ENCODE measurements at places on chromosomes 7 and 10. TPM values are rescaled to one million over a fixed set of nuclear protein-coding genes. Genes with fewer than 3 reads are reported as not detected.
A peak's percentile ranks its signal among the peaks of the same experiment; 100 is the strongest.

GRCh38 chr7:137633133-137633532 is 213.6 kb downstream of the DGKI start:
- DNase-seq = no peak

- DNase-seq = no peak
These were observed 458 bp downstream of the COX15 start for GRCh38 chr10:99731306-99732032.

DNA sequence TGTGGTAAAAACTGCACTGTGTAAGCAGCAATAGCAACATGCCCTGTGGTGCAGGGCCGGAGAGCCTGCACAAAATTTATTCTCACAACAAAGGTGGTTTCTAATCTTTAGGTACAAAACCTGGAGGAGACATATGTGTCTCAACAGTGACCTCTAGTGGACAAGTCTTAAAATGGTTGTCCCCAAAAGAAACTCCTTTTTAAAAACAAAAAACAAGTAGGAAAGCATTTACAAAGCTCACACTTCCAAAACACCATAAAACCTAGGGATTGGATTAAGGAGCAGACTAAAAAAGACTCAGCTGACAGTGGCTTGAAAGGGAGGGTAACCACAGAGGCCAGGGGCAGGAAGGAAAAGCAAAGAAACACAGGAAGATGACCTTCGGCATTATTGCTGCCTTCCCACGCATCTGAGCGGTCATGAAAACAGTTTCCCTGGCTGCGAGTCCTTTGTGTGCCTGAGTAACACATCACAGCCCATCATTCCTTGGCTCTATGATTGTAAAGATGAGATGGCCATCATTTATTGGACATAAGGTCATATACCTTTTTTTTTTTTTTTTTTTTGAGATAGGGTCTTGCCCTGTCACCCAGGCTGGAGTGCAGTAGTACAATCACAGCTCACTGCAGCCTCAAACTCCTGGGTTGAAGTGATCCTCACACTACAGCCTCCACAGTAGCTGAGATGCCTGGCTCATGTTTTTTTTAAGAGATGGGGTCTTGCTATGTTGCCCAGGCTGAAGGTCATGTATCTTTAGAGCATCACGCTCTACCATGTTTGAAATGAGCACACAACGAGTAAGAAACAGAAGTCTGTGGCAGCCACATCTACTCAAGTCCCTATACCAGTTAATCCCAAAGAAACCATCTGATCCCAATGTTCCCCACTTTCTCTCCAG is 39.5 kb downstream of the RSU1 start:
- peak; percentile 21 for DNase-seq

GRCh38 chr7:28136420-28136819 is 44.2 kb downstream of the JAZF1 start:
- DNase-seq = no peak

- DNase-seq = no peak
These were observed 1.2 kb upstream of the PLXNA4 start for GRCh38 chr7:132577206-132578049.

- DNase-seq = no peak
These were observed 38.3 kb downstream of the LYZL2 start for GRCh38 chr10:30591249-30591670.

GRCh38 chr10:12822126-12822892 is 179.2 kb downstream of the CCDC3 start:
- no peak for DNase-seq

DNA sequence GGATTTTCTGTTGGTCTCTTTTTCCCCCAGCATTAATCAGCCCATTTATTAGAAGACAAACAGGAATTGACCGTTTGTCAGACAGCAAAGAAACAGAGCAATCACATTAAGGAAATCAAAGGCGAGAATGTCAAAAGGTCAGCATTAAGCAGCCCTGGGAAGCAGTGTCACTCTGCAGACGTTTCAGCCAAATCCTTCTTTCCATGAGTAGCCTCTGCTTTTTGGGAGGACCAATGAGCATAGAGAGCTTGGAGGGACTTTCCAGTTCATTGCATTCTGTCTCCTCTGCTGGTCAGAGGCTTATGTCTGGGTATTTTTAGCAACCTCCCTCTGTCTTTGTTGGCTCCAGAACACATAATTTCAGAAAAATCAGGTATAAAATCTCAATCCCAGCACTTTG is 481.4 kb downstream of the GALNT17 start:
- no peak for DNase-seq

DNA sequence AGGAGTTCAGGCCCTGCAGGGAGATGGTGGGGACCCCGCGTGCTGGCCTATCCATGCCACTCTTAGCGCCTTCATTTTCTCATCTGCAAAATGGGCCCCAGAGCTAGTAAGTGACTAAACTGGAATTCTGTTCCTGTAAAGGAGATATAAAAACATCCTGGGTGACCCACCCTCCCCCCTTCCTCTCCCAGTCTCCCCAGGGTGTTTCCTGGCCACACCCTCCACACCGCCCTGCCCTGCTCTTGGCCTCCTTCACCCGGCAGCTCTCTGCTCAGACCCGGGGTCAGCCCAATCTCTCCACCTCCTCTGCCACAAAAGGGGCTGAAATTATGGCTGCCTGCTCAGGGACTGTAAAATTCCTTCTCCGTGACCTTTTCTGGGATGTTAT is 70.7 kb downstream of the C10orf105 start:
- no peak for DNase-seq

- DNase-seq = no peak
These were observed 162.1 kb downstream of the NRG3 start for GRCh38 chr10:82037076-82037475.

DNA sequence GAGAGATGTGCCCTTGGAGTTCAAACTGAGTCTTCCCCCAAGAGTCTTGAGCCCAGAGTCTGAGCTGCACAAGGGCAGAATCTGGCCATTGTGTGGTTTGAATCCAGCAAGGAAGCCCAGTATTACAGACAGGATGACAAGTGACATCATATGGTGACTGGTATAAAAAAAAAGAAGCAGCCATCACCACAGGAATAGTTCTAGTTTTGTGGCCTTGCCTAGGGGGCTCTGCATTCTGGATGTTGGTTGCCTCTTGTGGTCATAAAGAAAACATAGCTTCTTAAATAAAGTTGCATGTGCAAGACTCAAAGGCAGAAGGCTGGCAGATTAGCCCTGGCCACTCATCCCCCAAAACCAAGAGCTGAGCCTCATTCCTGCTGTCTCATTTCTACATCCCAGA is 16.8 kb upstream of the LRRC72 start:
- DNase-seq = no peak

GRCh38 chr7:106484562-106484961 is 176.4 kb downstream of the CCDC71L start:
- peak; percentile 64 for DNase-seq

DNA sequence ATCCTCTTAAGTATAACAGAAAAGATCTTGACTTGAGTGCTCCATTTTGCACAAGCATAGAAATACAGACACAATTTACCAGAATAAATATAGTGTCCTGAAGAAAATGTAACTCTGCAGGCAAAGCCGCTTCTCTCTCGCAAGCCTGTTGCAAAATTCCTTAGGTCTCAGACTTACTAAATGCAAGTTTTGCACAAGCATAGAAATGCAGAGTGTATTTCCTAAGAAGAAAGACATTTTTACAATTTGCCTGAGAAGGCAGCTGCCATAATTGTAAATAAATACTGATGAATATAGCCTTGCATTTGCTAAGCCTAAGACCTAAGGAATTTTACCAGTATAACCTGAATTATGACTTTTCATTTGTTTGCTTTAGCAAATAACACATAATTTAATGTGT is 67.1 kb downstream of the AGMO start:
- no peak for DNase-seq

GRCh38 chr7:137981668-137982067 is 20.2 kb downstream of the CREB3L2 start:
- DNase-seq = no peak

GRCh38 chr7:132080967-132081668 is 495.2 kb downstream of the PLXNA4 start:
- no peak for DNase-seq

DNA sequence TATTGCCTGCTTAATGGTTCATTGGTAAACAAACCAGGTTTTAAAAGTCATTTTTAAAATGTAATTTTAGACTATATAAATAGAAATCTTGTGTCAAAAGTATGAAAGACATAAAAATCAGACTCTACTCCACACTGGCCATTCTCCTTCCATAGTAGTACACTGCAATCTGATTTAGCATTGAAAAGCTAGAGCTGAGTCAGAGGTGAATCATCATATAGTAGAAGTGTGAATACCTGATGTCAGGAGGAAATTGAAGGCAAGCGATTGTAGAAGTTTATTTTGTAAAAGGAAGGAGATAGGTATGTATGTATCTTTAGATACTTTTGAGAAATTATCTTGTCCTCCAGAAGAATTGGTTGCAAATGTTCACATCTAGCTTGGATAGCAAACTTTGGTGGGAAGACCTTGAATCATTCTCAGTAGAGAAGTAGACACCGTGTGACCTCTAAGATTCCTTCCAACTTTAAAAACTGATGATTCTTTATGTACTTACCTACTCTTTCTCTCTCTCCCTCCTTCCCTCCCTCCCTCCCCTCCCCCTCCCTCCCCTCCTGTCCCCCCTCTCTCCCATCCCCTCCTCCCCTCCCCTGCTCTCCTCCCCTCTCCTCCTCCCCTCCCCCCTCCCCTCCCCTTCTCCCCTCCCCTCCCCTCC is 88.1 kb downstream of the BTAF1 start:
- DNase-seq = peak; percentile 50

DNA sequence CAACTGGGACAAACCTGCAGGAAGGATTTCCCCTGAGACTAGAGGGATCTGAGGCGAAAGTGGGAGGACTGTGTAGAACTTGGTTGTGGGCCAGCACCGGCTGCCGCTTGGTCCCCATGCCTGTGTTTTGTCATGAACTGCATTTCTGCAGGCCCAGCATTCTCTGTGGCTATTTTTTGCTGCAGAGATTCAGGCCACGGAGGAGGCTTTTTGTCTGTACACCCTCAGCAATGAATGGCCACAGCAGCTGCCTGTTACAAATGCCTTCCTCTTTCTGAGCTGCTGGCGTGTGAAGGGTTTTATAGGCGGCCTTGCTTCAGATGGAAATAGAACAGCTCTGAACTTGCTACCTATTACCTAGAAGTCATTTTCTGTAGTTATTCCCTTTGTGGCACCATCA is 164.4 kb downstream of the SH2D4B start:
- no peak for DNase-seq

DNA sequence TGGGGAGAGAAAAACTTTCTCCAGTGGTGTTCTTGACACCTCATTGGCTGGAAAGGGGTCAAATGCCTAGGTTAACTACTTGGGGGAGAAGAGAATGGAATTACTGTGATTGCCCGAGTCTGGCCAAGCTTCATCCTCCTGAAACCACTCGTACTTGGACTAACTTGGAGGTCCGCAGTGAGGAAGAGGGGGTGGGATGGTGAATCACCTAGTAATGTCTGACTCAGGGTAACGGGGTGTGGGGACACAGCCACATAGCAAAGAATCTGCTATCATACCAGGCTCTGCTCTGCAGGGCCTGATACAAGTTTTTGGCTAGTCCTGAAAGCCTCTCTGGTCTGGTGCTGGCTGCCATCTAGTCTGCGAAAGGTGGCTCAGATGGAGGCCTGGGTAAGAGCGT is 190.9 kb downstream of the RPS24 start:
- DNase-seq = no peak

DNA sequence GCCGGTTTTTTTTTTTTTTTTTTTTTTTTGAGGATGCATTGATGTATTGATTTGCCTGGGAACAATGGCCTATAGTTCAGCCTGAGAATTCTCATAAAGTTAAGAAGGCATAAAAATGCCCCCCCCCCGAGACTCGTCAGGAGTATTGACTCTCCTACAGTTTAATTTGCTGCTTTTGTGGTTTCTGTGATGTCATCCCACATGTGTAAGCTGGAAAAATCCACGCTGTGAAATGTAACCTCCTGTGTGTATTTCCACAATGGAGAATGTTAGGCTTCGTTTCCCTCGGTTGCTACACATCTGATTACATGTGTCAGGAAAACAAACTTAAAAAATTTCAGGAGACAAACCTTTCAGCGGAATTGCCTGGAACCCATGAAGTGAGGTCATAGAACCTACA is 117.9 kb downstream of the FANK1 start:
- peak; percentile 86 for DNase-seq

- no peak for DNase-seq
These were observed 38.3 kb downstream of the NRCAM start for GRCh38 chr7:108417926-108418325.

- no peak for DNase-seq
These were observed 1308.2 kb downstream of the GATA3 start for GRCh38 chr10:9362721-9363120.

DNA sequence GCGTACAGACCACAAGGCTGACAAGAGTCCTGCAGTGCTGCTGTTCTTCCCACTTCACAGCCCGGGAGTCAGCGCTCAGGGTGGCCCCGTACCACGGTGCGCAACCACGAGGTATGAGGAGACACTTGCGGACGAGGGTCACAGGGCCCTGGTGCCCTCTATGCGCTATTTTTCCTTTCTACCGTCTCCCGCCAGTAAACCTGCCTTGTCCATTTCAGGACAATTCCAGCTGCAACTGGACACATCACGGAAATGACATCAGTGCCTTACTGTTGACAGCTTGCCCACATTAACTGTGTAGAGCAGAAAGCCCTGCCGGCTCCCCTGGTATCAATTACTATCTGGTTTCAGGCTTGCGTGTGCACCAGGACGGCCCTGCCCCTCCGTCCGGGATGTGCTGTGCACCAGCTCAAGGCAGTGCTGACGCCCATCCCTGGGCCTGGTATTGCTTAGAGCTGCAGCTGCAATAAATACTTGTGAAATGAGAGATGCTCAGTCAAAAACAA is 65.1 kb downstream of the ZRANB1 start:
- DNase-seq = no peak

GRCh38 chr10:86287110-86287793 is 79.3 kb downstream of the GRID1 start:
- DNase-seq = no peak

DNA sequence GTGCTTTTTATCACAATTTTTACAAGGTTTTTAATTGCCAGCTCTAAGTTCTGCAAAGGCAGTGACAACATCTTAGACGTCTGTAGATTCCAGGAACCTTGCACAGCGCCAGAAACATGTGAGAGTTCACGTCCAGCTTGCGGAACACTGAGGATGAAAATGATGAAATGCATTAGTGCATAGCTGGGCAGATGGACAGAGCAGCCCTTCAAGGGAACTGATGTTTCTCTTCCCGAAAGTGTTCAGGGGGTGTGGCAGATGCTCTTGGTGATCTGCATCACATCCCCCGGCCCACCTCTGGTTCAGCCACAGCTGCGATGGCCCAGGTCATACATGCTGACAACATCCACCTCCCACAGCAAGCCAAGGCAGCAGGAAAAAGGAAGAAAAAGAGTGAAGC is 40.9 kb downstream of the ITIH5 start:
- DNase-seq = no peak

Gene EFCAB10
- total RNA-seq = 2.5 TPM

Gene EN2
- total RNA-seq = 0.07 TPM

Gene CAV2
- total RNA-seq = 53.5 TPM

Gene CNPY1
- not detected for total RNA-seq

Gene MNX1
- total RNA-seq = 2.0 TPM

Gene SFXN2
- 4.5 TPM for total RNA-seq

Gene LRRC17
- total RNA-seq = 6.2 TPM

Gene KCNMA1
- total RNA-seq = 23.6 TPM

Gene LRRC4
- total RNA-seq = 0.46 TPM

Gene AKR1B15
- not detected for total RNA-seq

Data from kidney epithelial cell (primary cell).